CD4-positive, CD25-positive, alpha-beta regulatory T cell (primary cell): ENCODE measurements at places on chromosomes 11 and 22. TPM values are rescaled to one million over a fixed set of nuclear protein-coding genes. Genes with fewer than 3 reads are reported as not detected.
A peak's percentile ranks its signal among the peaks of the same experiment; 100 is the strongest.

DNA sequence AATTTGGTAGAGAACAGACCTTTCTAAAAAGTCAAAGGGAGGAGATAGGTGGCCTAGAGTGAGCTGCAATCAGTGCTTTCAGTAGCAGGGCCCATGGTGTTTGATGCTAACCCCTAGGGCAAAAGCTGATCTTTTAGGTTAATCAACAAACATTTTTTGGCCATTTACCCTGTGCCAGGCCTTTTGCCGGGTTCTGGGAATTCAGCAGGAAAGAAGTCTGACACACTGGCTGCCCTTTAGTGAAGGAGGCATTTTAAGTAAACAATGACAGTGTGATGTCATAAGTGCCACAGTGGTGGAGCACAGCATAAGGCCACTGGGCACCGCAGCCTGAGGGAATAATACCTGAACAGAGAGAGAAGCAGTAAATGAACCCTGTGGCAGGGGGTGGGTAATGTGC, 29.0 kb downstream of the C22orf31 start:
- DNase-seq: no peak
- H3K27ac ChIP-seq: no peak overlapping the region
- peaks cover 6% of the 10 kb centered on the region for H3K4me1 ChIP-seq
- no peak overlapping the region for H3K4me3 ChIP-seq

GRCh38 chr11:111329306-111330204, 31.2 kb downstream of the POU2AF3 start:
- H3K27ac ChIP-seq: no peak overlapping the region
- H3K4me3 ChIP-seq: no peak overlapping the region
- H3K27me3 ChIP-seq: no peaks in the 10 kb centered on the region
- no peaks in the 10 kb centered on the region for H3K36me3 ChIP-seq
- H3K4me1 ChIP-seq: no peaks in the 10 kb centered on the region
- DNase-seq: no peak

DNA sequence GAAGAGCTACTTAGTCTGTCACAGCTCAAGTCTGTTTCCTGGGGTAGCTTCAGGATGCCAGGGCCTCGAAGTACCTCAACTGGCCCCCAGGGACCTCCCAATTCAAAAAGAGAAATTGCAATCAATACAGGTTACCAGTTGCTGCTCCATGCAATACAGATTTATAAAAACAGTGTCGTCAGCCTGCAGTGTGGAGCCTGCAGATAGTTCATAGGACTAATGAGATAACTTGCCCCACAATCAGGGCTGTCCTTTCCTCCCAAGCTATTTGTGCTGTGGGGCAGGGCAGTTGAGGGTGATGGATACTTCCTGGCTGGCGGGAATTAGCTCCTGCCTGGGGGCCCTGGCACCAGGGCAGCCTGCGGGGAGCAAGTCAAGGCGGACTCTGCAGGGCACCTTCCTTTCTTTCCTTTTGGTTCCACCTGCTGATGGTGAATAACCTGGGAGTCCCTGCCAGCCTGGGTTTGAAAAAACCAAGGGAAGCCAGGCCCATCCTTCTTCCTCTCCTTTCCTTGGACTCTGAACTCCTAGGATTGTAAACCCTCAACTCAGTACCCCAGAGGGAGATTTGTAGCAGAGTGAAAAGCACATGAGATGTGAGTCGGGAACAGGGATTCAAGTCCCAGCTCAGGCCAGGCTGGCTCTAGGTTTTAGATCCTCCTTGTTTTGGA, 216.6 kb downstream of the CEP164 start:
- no peak overlapping the region for H3K27ac ChIP-seq
- no peaks in the 10 kb centered on the region for H3K27me3 ChIP-seq
- H3K36me3 ChIP-seq: no peaks in the 10 kb centered on the region
- no peak overlapping the region for H3K4me3 ChIP-seq

GRCh38 chr22:48453751-48454485, 1373.8 kb downstream of the BRD1 start:
- H3K27ac ChIP-seq: no peak overlapping the region
- no peaks in the 10 kb centered on the region for H3K4me1 ChIP-seq
- no peak for DNase-seq
- no peaks in the 10 kb centered on the region for H3K36me3 ChIP-seq
- H3K4me3 ChIP-seq: no peak overlapping the region

DNA sequence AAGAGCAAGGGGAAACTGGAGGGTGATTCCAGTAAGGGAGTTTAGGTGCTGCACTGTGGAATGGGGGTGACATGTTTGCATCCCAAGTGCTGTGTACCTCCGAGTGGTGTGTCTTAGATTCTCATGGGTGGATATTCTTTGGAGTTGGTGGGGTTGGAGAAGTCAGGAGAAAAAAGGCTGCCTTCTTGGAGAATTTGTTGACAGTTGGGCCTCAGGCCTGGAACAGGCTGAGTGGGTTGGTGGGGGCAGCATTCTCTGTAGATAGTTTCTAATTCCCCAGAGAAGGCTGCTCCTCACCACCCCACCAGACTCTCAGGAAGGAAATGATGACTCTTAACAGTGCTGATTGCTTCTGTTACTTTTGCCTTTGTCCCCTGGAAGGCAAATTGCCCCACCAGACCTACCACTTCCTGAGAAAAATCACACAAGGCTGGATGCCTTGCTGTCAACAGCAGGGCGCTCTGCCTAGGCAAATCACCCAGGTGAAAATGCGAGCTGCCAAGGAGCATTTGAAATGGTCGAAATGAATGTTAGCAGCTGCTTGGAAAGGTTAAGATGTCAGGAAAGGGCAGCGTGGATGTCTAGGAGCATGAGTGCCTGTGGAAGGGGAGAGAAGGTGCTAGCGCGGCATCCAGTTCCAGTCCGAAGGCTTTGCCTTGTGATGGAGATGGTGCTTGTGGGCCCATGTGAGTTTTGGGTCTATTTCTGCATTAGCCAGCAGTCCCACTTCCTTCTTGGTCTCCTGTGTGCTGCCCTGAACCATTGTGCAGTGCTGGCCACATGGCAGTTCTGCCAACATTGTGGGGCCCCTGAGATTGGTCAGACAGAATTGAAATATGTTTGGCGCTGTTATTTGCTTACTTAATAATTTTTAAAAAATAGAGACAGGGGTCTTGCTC, 29.7 kb upstream of the SORL1-AS1 start:
- peaks cover 69% of the 10 kb centered on the region for H3K36me3 ChIP-seq
- DNase-seq: peak; percentile 10
- peak overlapping the region; percentile 58 for H3K4me3 ChIP-seq
- no peaks in the 10 kb centered on the region for H3K27me3 ChIP-seq

DNA sequence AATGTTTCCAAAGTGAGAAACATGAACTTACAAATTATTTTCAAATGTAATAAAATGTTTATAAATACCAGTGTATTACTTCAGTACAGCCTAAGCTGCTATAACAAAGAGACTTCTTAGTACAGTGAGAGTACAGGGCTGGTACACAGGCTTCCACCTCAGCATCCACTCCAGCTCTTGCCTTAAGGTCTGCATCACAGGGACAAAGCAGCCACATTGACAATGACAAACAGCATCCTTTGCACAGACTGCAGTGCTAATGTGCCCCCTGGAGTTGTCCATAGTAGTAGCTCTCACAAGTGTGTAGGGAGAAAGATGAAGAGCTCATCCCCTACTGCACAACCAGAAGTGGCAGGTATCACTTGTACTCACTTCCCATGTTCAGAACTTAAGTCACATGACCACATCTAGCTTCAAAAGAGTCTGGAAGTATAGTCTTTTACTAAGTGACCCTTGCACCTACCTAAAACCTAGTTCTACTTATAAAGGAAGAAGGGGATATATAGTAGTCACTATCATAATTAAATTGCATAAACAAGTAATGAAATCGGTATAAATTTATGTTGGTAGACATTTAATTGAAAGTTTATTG, 10.7 kb upstream of the LIPT2 start:
- no peaks in the 10 kb centered on the region for H3K4me1 ChIP-seq
- H3K27ac ChIP-seq: no peak overlapping the region

Gene LYVE1
- total RNA-seq: not detected

Gene CDC42EP1
- total RNA-seq: not detected

Gene SHANK2
- total RNA-seq: not detected
